ENCODE measurements at places on chromosomes 2 and 18. TPM values are rescaled to one million over a fixed set of nuclear protein-coding genes. Genes with fewer than 3 reads are reported as not detected.

Gene ST8SIA5
- 0.13 TPM for total RNA-seq

Gene SIX3
- not detected for total RNA-seq

Gene FIGN
- total RNA-seq = 6.5 TPM

Gene FAM228A
- total RNA-seq = not detected

Gene G6PC2
- not detected for total RNA-seq

Gene CHAC2
- 20.0 TPM for total RNA-seq

Gene STEAP3
- 27.9 TPM for total RNA-seq

Gene CYP27C1
- not detected for total RNA-seq

Gene CHPF
- total RNA-seq = 0.40 TPM

Gene LYG2
- not detected for total RNA-seq

Gene IMPA2
- 8.8 TPM for total RNA-seq

Gene PLGLB1
- total RNA-seq = not detected

Gene PREB
- total RNA-seq = 42.0 TPM

Gene EIPR1
- total RNA-seq = 33.0 TPM

Gene CFAP53
- 0.07 TPM for total RNA-seq

Gene SCYGR4
- total RNA-seq = not detected

Gene IL36A
- not detected for total RNA-seq

Gene LHCGR
- total RNA-seq = not detected

Gene ASAP2
- 121 TPM for total RNA-seq

Gene PRADC1
- 21.0 TPM for total RNA-seq

Gene HRH4
- not detected for total RNA-seq

Gene IL1RN
- not detected for total RNA-seq

Gene TXNDC2
- total RNA-seq = 0.07 TPM

Gene CNRIP1
- 67.6 TPM for total RNA-seq

Gene SLC23A3
- total RNA-seq = 1.8 TPM

Data from thoracic aorta endothelial cell (primary cell).